ENCODE measurements at places on chromosomes 6 and 20.

DNA sequence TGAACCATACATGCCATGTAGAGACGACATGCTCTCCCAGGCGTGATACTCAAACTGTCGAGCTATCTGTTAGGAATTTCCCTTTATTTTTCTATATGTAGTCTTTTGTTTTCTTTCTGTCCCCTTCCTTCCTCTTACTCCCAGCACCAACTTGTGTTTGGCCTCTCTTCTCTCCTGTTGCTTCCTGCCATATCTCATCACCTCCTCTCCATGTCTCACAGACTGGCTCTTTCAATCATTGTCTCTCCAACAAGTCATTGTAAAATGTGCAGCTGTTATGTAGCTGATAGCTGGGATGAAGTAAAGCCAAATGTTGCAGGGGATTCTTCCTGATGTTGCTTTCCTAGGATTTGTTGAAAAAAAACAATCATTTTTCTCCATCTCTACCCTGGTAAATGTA, 234.5 kb downstream of the TMEM242 start:
- no peak for DNase-seq

GRCh38 chr6:44696686-44697085, 309.2 kb downstream of the CDC5L start:
- DNase-seq, result no peak

DNA sequence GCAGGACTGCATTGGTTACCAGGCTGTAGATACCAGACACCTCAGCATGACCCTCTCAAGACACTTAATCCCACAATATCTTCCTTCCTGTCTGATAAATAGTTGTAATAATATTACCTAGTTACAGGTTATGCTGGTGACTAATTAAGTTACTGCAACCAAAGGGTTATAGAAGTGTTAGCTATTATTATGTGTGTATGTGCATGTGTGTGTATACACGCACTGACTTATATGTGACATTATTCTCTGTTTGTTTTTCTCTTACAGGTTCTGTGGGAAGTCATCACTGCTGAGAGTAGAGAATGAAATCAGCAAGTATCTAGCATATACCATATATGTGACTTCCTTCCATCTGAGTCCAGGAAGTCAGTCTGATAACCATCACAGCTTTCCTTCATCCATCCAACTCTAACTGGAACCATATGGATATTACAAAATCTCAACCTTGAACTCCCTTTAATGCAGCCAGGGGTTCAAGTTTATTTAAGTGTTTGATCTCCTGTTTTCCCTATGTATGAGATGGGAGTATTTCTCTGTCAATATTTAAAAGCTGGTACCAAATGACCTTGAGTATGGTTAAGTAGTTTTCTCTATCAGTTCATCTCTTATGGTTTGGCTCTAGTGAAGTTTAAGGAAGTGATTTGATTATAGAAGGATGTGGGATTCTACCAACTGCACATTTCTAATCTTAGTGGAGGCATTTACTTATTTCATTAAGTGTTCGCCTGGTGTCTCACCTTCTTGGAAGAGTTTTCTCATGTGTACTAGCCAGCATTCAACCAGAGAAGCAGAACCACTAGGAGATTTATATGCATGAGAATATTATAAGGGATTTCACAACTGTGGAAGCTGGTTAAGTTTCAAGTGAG, 313.2 kb downstream of the HIVEP2 start:
- DNase-seq, result no peak

- DNase-seq, result no peak
Measured at GRCh38 chr6:108873251-108873650, 25.0 kb downstream of the ARMC2 start.

- peak; percentile 52 for DNase-seq
Measured at GRCh38 chr6:144285798-144286502, 815 bp downstream of the UTRN start.

GRCh38 chr20:58901488-58902402, 49.2 kb downstream of the GNAS start:
- DNase-seq, result no peak

GRCh38 chr6:79842376-79843040, 104.8 kb downstream of the ELOVL4 start:
- no peak for DNase-seq

GRCh38 chr6:137019476-137020272, 25.1 kb downstream of the IL20RA start:
- no peak for DNase-seq

DNA sequence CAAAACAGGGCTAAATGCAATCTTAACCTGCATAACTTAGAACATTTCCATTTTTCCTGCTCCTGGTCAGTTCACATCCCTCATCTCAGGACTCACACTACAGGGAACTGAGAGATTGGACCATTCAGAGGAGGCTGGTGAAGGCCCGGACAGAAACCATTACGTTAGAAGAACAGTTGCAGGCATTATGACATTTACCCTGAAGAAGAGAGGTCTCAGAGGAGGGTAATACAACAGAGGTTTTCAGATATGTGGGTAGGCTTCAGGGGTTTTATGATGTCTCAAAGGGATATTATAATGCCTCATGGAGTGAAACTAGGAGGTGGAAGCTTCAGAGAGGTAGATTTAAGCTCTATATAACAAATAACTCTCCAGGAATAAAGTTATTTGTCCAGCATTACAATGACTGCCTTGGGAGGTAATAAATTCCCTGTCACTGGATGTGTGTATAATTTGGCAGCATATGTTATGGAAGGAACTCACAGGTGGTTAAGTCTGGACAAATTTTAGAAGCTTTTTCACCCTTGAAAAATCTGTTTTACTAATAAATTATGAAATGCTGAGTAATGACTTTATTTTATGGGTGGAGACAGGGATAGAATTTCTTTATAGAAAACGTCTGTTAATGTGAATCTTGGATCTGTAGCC, 36.7 kb upstream of the RIPOR2 start:
- no peak for DNase-seq

GRCh38 chr6:107695061-107695720, 128.9 kb downstream of the SCML4 start:
- no peak for DNase-seq

All from stimulated activated CD4-positive, alpha-beta T cell treated with anti-CD3 and anti-CD28 coated beads, Interleukin-15, amount 100 ng/mL, for 24 hours (primary cell).